ENCODE measurements at places on chromosomes 7 and 10. TPM values are rescaled to one million over a fixed set of nuclear protein-coding genes. Genes with fewer than 3 reads are reported as not detected.

Gene PCLO
- not detected for total RNA-seq

Gene CAMK2B
- total RNA-seq: 1.6 TPM

GRCh38 chr10:52322936-52323335, 8.9 kb downstream of the DKK1 start:
- no peak overlapping the region for H3K27ac ChIP-seq
- no peak overlapping the region for H3K4me3 ChIP-seq
- no peaks in the 10 kb centered on the region for H3K36me3 ChIP-seq
- no peaks in the 10 kb centered on the region for H3K27me3 ChIP-seq

DNA sequence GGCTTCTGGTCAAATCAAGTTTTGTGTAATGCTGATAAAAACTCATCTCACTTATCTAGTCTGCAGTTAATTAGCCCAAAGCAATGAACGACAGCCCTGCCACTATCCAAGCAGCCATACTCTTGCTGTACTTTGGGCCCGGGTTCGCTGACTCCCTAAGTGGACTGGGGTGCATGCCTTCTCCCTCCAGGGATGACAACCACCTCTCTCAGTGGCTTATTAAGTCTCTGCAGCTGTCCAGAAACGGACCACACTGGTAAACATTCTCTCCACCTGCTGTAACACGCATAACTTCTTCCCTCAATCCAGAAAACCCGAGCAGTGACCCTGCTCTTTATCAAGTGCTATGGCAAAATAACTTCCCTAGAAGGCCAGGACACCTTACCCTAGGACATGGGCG, 3.9 kb downstream of the FBXW4 start:
- peaks cover 32% of the 10 kb centered on the region for H3K36me3 ChIP-seq
- no peak overlapping the region for H3K27ac ChIP-seq
- no peak for DNase-seq
- H3K27me3 ChIP-seq: no peaks in the 10 kb centered on the region
- H3K4me1 ChIP-seq: peaks cover 28% of the 10 kb centered on the region
- no peak overlapping the region for H3K4me3 ChIP-seq

DNA sequence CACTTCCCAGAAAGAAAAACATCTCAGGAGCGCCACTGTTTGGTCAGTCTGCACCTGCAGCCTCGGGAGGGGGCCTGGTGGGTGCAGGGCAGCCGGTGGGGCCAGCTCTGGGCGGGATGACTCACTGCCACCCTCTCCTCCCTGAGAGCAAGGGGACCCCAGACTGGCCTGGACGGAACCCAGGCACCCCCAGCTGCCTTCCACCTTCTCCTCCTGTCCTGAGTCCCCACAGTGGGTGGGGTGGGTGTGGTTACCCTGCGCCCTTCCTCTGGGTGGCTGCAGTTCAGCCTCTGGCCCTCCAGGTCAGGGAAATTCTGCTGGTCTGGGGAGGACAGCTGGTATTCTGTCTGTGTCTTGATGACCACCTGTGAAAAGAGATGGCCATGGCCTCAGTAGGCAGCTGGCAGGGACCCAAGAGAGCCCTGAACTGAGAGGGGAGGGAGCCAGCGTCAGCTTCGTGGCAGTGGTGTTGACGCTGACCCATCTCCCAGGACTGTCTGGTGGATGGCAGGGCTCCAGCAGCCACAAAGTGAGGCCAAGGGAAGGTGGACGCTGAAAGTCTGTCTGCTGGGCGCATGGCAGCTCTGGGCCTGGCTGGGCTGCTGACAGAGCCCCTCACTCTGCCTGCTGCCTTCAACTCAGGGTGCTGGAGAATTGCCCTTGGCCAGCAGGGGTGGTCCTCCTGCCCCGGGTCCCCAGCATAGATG, 8.9 kb downstream of the CALY start:
- H3K36me3 ChIP-seq: no peaks in the 10 kb centered on the region
- peaks cover 7% of the 10 kb centered on the region for H3K4me1 ChIP-seq
- H3K27me3 ChIP-seq: peaks cover 56% of the 10 kb centered on the region
- no peak overlapping the region for H3K27ac ChIP-seq
- DNase-seq: no peak
- no peak overlapping the region for H3K4me3 ChIP-seq

- DNase-seq: no peak
- H3K4me1 ChIP-seq: peaks cover 2% of the 10 kb centered on the region
- no peak overlapping the region for H3K27ac ChIP-seq
- no peaks in the 10 kb centered on the region for H3K36me3 ChIP-seq
- H3K4me3 ChIP-seq: no peak overlapping the region
Observed at GRCh38 chr10:47152861-47153349, 147.1 kb upstream of the GDF10 start.

- peak; percentile 88 for DNase-seq
- H3K4me3 ChIP-seq: no peak overlapping the region
- no peak overlapping the region for H3K27ac ChIP-seq
- H3K36me3 ChIP-seq: peaks cover 9% of the 10 kb centered on the region
- peaks cover 37% of the 10 kb centered on the region for H3K4me1 ChIP-seq
Observed at GRCh38 chr10:84352251-84352842, 24.0 kb downstream of the CCSER2 start.

- no peak for DNase-seq
- no peaks in the 10 kb centered on the region for H3K27me3 ChIP-seq
- no peaks in the 10 kb centered on the region for H3K36me3 ChIP-seq
- no peaks in the 10 kb centered on the region for H3K4me1 ChIP-seq
Observed at GRCh38 chr7:112255388-112255720, 48.9 kb downstream of the ZNF277 start.

All from activated CD4-positive, alpha-beta T cell treated with anti-CD3 and anti-CD28 coated beads, Interleukin-2, amount 10 ng/mL, durations not matched to agents 24 days and 14 days (primary cell).